Activated T-helper 1 cell treated with anti-CD3 and anti-CD28 coated beads, Interleukin-2, amount 50 U/mL, for 16 hours (primary cell): ENCODE measurements at places on chromosomes 12 and 14.

GRCh38 chr12:128994856-128995255, 141.6 kb downstream of the GLT1D1 start:
- DNase-seq = no peak

DNA sequence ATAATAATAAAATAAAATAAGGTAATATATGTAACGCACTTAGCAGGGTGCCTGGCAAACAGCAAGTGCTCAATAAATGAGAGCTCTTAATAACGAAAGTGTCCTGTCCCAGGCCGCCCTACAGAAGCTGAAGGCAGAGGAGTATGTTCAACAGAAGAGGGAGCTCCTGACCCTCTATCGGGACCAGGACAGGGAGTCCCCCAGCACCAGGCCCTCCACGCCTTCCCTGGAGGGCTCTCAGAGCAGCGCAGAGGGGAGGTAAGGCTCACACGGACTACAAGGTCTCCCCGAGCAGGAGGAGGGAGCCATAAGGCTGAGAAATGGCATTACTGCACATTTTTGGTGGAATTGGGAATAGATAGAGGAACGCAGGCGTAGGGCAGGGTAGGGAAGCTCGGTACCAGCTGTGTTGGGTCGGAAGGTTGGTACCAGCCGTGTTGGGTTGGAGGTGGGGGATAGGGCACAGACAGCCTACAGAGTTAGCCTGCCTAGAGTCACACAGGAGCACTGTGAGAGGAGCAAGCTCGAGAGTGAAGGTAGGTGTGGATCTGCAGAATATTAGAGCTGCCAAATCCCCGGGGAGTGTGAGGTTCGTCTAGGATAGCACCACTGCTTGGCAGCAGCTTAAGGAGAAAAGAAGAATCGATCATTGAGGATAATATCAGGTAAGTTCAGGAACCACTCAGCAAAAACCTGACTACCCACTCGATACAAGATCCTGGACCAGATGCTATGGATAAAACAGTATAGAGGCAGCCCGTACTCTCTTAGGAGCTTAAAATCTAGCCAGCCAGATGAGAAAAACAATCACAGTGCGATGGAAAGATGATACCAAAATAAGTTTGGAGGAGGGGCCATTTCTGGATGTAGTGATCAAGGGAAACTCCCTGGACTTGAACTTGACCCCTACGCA, 15.3 kb downstream of the TNFRSF1A start:
- DNase-seq = no peak

DNA sequence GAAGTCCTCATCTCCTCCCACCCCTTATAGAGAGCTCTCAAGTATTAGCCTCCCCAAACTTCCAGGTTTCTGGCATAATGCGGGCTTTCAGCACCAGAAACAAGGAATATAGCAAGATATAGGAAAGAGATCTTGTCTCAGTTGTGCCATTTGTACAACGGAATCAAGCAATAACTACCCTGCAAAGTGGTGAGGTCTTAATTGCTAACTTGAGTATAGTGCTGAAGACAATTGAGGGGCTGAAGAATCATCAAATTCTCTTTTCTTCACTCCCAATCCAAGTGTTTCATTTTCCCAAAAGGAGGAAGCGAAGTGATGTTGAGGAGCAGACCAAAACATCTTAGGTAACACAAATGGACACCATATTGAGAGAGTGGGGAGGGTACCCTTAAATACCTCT, 26.8 kb upstream of the ANP32D start:
- no peak for DNase-seq

DNA sequence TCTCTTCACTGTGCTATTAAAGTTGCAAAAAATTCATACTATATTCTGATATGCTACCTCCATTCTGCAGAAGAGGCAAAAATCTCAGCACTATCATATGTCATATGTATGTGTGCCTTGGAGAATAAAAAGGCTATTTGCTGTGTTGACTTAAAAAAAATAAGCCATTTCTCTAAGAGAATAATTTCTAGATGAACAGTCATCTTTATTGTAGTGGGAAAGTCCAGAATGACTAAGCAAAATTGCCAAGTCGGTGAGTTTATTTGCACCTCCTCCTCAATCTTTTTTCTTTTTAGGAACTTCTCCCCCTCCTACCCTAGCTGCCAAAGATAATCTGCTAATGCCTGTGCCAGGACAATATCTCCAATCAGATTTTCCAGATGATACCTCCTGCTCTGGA, 353.8 kb upstream of the FAR2 start:
- DNase-seq = no peak

DNA sequence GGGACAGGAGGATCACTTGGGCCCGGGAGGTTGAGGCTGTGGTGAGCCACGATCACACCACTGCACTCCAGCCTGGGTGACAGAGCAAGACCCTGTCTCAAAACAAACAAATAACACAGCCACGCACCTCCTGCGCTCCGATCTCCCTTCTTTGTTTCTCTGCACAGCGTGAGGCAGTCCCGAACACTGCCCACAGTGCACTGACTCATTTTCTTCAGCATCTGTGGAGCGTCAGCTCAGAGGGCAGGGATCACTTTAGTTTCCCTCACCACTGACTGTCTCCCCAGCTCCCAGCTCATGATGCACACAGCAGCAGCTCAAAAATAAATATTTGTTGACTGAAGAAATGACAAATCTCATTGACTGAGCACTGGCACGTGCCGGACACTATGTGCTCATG, 883 bp upstream of the MYL2 start:
- no peak for DNase-seq

DNA sequence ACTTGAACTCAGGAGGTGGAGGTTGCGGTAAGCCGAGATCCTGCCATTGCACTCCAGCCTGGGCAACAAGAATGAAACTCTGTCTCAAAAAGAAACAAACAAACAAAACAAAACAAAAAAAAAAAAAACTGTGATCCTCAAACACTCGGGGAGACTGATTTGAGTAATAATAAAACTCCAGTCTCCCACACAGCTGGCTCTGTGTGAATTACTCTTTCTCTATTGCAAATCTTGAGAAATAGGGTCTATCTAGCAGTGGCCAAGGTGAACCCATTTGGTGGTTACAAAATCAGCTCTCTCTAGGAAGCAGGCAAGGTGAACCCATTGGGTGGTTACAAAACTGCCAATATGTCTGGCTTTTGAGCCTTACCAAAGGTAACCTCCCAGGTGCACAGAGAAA, 6.0 kb upstream of the ACOT6 start:
- no peak for DNase-seq

DNA sequence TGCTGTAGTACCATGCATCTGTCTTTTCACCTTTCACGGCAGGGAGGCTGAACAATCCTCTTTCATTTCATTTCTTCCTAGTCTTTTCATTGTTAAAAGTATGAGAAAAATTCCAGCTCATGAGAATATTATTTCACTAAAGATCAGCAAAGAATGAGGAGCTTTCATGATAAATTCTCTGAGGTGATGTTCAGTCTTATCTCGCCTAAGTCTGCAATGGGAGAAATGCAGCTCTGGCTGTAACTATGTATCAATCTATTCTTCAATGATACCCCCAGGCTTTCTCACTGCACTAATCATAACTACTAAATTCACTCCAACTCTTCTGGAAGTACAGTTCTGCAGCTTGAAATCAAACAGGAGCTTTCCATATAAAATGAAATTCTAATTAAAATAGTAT, 15.7 kb downstream of the FOXG1 start:
- DNase-seq = no peak

GRCh38 chr12:26138860-26139259, 14.0 kb upstream of the BHLHE41 start:
- DNase-seq = no peak

GRCh38 chr14:49497725-49498348, 88.3 kb downstream of the RPS29 start:
- no peak for DNase-seq

DNA sequence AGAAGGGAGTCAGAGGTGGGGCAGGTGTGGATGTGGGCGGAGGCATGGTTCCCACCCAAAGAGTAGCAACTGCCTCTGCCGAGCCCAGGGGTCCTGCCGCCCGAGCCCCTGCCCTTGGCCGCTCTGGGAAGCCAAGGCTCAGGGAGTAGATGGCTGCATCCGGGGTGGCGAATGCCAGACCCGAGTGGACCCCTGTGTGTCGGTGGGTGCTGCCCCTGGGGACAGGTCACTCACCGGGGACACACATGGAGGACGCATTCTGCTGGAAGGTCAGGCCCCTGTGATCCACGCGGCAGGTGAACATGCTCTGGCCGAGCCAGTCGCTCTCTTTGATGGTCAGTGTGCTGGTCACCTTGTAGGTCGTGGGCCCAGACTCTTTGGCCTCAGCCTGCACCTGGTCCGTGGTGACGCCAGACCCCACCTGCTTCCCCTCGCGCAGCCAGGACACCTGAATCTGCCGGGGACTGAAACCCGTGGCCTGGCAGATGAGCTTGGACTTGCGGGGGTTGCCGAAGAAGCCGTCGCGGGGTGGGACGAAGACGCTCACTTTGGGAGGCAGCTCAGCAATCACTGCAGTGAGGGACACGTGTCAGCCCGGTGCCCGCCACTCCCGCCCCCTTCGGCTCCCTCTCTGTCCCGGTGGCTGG, 329.0 kb downstream of the TMEM121 start:
- no peak for DNase-seq

- no peak for DNase-seq
Observed at GRCh38 chr14:45916340-45916953, 663.4 kb upstream of the MIS18BP1 start.

DNA sequence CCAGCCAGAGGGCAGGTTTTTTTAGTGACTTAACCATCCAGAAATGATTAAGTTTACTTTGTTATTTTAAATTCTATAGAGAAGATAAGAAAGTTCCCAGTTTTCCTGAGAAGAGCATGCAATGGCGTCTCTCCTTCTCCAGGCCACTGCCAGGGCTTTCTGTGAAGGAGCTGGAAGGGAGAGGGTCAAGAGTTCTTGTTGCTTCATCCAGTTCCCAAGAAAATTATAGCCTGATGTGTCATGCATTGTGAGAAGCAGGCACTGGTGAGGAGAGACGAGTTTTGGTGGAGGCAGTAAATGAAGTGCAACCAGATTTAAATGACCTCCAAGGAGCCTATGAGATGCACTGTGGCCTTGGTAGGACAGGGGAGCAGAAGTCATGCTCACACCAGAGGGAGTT, 14.2 kb downstream of the ELK3 start:
- no peak for DNase-seq

GRCh38 chr12:27237790-27238771, 6.0 kb upstream of the STK38L start:
- DNase-seq = no peak

GRCh38 chr14:56539862-56540261, 39.7 kb upstream of the TMEM260 start:
- DNase-seq = no peak

- no peak for DNase-seq
Observed at GRCh38 chr12:116642683-116643082, 83.5 kb downstream of the MAP1LC3B2 start.

DNA sequence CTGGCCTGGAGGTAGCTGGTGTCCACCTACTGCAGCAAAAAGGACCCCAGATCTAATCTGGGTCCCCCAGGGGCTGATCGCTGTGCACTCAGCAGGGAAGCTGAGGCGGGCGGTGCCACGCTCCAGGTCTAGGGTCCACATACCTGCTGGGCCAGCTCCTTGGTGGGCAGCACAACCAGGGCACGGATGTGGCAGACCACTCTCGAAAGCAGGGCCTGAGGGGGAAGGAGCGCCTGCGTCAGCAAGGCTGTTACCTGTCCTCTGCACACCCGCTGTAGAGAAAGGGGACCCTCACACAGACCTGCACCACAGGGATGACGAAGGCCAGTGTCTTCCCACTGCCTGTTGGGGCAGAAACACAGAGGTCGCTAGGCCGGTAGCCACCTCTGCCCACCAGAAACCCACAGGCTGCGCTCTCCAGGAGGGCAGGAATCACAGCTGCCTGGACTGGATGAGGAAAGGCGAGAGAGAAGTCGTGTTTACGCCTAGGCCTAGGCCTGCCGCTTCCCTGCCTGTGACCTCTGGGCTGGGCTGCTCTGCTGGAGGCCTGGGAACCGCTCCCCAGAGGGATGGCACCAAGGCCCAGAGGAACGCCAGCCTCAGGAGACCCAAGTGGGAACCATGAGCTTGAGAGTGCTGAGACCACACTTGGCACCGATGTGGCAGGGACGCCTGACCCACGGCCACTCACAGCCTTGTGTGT, 2.0 kb downstream of the DDX51 start:
- DNase-seq = no peak

GRCh38 chr14:55688566-55688965, 108.6 kb downstream of the KTN1 start:
- DNase-seq = no peak
